Keratinocyte (primary cell): ENCODE measurements at places on chromosomes 4 and X. TPM values are rescaled to one million over a fixed set of nuclear protein-coding genes. Genes with fewer than 3 reads are reported as not detected.

- no peak for DNase-seq
Observed at GRCh38 chrX:12802741-12803140, 11.5 kb downstream of the PRPS2 start.

DNA sequence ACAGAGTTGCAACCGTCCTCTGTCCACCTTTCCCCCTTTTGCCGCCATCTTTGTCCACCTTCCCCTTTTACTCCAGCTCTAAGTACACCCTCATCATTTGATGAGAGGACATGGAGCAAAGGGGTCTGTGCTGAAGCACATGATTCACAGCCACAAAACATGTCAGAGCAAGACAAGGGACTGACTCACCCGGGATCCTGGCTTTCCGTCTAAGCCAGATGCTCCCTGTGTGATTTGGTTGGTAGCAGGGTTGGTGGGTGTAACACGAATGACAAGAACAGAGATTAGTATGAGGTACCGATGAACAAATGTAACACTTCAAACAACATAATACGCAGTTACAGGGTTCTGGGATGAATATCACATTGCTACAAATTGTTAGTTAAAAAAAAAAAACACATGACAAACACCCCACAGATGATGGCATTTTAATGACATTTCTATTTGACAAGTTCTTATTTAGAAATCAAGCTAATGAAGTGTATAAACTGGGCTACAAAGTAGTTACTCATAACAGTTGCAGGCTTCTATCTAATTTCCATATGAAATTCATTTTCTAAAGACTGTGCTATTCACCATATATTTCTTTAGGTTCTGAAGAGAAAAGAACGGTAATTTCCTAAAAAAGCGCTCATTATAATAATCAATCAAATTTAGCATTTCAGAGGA lies 71.4 kb upstream of the ETNPPL start:
- peak; percentile 57 for DNase-seq

GRCh38 chr4:184807797-184808712 lies 17.7 kb downstream of the ACSL1 start:
- no peak for DNase-seq

The SLC2A9 gene
- polyA plus RNA-seq: 37.3 to 44.3 TPM (median 43.5 TPM) in 3 replicates

GRCh38 chr4:167903291-167903721 lies 189.0 kb upstream of the ANXA10 start:
- no peak for DNase-seq

- DNase-seq: no peak
Observed at GRCh38 chr4:26860922-26861433, 337 bp downstream of the STIM2 start.

The SMIM10L2A gene
- polyA plus RNA-seq: 0.31 to 1.3 TPM (median 0.49 TPM) in 3 replicates

DNA sequence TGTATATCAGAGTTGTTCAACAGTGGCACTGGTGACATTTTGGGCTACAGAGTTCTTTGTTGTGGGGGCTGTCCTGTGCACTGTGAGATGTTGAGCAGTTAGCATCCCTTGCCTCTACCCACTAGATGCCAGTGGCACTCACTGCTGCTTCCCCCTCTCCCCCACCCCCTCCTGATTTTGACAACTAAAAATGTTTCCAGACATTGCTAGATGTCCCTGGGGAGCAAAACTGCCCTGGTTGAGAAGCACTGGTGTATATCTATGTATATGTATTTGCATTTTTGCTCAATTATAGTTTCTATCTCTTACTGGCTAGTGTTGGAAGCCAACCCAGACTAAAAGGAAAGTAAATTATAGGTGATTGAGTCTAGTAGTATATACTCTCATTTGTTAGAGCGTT lies 2.4 kb downstream of the TMEM131L start:
- no peak for DNase-seq

DNA sequence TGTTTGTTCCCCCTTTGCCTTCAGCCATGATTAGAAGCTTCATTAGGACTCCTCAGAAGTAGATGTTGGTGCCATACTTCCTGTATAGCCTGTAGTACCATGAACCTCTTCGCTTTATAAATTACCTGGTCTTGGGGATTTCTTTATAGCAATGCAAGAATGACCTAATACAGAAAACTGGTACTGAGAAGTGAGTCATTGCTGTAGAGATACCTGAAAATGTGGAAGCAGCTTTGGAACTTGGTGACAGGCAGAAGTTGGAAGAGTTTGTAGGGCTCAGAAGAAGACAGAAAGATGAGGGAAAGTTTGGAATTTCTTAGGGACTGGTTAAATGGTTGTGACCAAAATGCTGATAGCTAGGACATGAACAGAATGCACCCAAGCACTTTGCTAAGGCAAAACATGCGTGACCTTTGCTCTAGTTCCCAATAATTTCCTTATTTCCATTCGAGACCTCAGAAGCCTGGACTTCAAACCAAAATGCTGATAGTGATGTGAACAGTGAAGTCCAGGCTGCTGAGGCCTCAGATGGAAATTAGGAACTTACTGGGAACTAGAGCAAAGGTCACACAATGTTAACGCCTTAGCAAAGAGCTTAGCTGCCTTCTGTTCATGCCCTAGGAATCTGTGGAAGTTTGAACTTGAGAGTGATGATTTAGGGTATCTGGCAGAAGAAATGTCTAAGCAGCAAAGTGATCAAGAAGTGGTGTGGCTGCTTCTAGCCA lies 3.0 kb upstream of the USP46 start:
- no peak for DNase-seq

DNA sequence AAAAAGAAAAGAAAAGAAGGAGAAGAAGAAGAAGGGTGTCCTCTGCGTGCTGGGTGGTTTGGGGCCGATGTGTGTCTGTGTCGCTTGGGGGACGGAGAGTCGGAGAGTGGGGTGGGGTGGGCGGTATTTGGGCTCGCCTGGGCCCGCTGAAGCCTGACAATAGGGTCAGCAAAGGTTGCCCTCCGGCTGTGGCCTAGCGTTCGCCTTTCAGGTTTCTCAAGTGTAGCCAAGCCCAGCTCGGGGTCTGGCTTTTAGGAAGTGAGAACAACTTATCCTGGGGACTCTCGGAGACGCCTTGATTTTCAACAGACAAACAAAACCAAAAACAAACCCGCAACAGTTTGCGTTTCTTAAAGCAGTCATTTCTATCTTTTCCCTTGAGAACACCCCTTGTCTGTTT lies 4.1 kb upstream of the SOX3 start:
- DNase-seq: no peak

DNA sequence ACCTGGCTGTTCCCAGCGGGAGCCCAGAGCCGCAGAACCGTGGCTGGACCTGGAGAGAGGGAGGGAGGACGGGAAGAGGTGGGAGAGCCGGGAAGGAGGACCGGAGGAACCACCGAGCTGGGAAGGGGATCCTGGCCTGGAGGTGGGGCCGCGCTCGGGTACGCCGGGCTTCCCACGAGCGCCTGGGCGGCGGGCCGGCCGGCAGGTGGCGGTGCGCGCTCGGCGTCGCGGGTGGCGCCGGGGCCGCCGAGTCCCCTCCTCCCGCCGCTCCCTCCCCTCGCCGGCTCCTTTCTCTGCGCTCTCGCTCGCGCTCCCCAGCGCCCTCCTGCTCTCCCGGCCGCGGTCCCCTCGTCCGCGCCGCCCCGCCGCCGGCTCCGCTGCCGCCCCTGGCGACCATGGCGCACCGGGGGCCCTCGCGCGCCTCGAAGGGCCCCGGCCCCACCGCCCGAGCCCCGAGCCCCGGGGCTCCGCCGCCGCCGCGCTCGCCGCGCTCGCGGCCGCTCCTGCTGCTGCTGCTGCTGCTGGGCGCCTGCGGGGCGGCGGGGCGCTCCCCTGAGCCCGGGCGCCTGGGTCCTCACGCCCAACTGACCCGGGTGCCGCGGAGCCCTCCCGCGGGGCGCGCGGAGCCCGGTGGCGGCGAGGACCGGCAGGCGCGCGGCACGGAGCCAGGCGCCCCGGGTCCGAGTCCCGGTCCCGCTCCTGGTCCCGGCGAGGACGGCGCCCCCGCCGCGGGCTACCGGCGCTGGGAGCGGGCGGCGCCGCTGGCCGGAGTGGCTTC lies at the start of gene SORCS2:
TSS of gene SORCS2 (plus strand) at position 287 of the 778 bp plus-strand sequence.
- no peak for DNase-seq

The FAM184B gene
- polyA plus RNA-seq: 0.01 TPM in 3 replicates

DNA sequence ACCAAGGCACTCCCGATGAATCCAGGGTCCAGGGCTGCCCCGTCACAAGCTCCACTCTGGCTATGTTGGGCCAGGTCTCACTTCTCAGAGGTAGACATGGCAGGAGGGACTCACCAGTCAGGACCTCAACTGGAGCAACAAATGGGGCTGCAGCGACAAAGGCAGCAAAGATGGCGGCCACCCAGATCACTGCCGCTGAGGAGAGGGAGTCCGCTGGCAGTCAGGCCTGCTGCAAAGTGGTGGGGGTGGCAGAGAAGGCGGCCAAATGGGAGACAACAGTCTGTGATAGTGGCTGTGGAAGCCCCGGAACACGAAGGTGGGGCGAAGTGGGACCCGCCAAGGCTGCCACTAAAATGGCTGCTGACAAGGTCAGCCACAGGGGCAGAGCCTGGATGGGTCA lies 143.3 kb upstream of the RADX start:
- no peak for DNase-seq

- no peak for DNase-seq
Observed at GRCh38 chrX:67781132-67781531, 237.3 kb downstream of the AR start.

DNA sequence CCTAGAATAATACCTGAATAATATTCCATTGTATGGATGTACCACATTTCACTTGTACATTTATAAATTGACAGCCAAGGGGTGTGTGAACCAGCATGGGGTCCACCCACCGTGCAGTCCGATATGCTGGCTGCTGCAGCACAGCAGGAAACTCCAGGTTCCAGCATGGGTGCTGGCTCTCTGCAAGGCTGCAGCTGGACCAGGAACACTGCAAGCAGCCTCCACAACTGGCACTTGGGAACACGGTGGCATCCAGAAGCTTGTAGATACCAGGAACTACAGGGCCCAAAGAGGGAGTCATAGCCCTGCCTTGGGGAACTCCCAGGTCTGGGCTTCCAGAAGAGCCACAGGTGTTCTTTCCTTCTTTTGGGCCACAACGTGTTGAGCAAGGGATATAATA lies 91.2 kb downstream of the NXF2 start:
- DNase-seq: no peak

GRCh38 chrX:125998432-125998831 lies 167.7 kb downstream of the DCAF12L2 start:
- DNase-seq: no peak

- DNase-seq: no peak
Observed at GRCh38 chr4:86554646-86555045, 39.5 kb upstream of the PTPN13 start.

GRCh38 chrX:42384956-42385355 lies 393.0 kb downstream of the PPP1R2C start:
- peak; percentile 13 for DNase-seq

GRCh38 chr4:77715414-77716290 lies 103.5 kb downstream of the CNOT6L start:
- DNase-seq: no peak

The ADGRL3 gene
- polyA plus RNA-seq: 0.16 to 0.55 TPM (median 0.18 TPM) in 3 replicates

The GLRA2 gene
- 0.01 TPM in 1 of 3 replicates, not detected in the others for polyA plus RNA-seq

- DNase-seq: no peak
Observed at GRCh38 chr4:164695650-164696049, 58.3 kb upstream of the SMIM31 start.

GRCh38 chrX:106415276-106415895 lies 196.4 kb upstream of the RADX start:
- no peak for DNase-seq

DNA sequence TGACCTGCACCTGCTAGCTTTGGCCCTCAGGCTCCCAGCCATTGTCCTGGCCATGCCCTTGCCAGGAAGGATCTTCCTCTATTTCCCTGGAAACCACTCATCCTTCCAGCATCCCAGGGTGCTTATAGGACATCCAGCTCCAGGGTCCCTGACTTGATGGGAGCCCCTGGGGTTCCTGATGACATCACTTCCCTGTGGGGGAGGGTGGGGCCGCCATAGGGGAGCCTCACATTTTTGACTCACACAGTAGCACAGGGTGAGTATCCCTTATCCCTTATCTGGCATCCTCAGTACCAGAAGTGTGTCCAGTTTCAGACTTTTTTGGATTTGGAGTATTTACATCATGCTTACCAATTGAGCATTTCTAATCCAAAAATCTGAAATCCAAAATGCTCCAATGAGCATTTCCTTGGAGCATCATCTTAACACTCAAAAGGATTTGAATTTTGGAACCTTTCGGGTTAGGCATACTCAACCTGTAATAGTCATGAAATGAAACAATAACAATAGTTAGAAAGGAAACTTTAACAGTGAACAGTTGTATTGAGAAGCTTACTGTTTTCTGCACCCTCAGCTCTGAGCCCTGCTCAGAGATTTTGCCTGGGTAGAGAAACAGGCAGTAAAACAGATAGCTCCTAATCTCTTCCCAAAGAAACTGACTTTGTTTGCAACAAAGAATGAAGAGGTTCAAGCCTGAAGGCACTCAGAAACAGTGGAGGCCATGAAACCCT lies 22.1 kb downstream of the TNIP2 start:
- no peak for DNase-seq

The SMARCAD1 gene
- 14.8 to 27.8 TPM (median 18.4 TPM) in 3 replicates for polyA plus RNA-seq

The TMEM33 gene
- 72.0 to 133 TPM (median 110 TPM) in 3 replicates for polyA plus RNA-seq

GRCh38 chr4:9800848-9801247 lies 19.4 kb downstream of the DRD5 start:
- DNase-seq: no peak

- DNase-seq: no peak
Observed at GRCh38 chr4:84477738-84478137, 21.4 kb downstream of the NKX6-1 start.

The CXCL5 gene
- polyA plus RNA-seq: 0.39 to 1.5 TPM (median 0.76 TPM) in 3 replicates

The MAGEB2 gene
- not detected in 3 replicates for polyA plus RNA-seq

The TKTL2 gene
- polyA plus RNA-seq: not detected in 3 replicates

DNA sequence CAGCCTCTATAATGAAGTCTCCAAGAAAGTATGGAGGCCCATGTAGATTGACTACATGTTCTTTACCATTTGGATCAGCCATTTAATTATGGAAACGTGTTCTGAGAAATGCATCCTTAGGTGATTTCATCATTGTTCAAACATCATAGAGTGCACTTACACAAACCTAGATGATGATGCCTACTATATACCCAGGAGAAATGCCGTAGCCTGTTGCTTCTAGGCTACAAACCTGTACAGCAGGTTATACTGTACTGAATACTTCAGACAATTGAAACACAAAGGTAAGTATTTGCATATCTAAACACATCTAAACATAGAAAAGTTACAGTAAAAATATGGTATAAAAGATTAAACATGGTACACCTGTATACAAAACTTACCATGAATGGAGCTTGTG lies 186.5 kb upstream of the FSTL5 start:
- DNase-seq: no peak

The RAP1GDS1 gene
- polyA plus RNA-seq: 43.2 to 58.1 TPM (median 43.3 TPM) in 3 replicates

- no peak for DNase-seq
Observed at GRCh38 chr4:148079961-148080360, 348.1 kb downstream of the ARHGAP10 start.

DNA sequence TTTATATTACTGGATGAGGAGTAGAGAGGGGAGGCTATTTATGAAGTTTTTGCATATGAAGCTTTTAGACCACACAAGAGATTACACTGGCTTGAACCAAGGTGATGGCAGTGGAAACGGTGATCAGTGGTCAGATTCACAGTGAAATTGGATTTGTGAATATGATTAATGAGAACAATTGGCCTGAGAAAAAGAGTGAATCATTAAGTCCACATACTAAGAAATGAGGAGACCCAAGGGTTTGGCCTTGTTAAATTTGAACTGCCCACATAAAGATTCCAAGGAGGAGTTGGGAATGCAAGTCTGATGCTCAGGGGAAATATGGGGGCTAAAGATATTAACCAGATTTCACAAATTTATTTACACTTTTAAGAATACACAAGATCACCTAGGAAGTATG lies 155.3 kb upstream of the ADGRL3 start:
- DNase-seq: no peak
